RPMI7951 (cell line): ENCODE measurements at places on chromosomes 16 and 17.

- peak; percentile 55 for DNase-seq
Measured at GRCh38 chr17:73773702-73774101, 129.5 kb upstream of the SDK2 start.

DNA sequence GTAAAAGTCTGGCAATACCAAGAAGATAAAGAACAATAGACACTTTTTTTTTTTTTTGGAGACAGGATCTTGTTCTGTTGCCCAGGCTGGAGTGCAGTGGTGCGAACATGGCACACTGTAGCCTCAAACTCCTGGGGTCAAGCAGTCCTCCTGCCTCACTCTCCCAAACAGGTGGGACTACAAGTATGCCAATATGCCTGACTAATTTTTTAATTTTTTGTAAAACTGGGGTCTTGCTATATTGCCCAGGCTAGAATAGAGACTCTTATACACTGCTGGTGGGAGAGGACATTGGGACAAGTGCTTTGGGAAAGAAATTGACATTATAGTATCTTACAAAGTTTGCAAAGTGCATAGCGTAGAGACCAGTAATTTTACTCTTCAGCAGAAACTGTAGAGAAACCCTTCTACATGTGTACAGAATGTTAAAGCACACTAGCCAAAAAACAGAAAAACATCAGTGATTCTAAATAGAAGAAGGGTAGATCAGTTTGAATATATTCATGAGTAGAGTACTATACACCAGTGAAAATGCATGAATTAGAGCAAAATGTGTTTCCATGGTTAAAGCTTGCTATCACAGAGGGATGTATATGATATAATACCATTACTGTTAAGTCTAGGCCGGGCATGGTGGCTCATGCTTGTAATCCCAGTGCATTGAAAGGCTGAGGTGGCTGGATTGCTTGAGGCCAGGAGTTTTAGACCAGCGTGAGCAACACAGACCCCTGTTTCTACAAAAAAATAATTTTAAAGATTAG is 7.0 kb upstream of the EFNB3 start:
- no peak for DNase-seq

- no peak for DNase-seq
Measured at GRCh38 chr17:39186481-39187002, 10.9 kb downstream of the CACNB1 start.

GRCh38 chr17:30831257-30831656 is 509 bp upstream of the ATAD5 start:
- peak; percentile 15 for DNase-seq

DNA sequence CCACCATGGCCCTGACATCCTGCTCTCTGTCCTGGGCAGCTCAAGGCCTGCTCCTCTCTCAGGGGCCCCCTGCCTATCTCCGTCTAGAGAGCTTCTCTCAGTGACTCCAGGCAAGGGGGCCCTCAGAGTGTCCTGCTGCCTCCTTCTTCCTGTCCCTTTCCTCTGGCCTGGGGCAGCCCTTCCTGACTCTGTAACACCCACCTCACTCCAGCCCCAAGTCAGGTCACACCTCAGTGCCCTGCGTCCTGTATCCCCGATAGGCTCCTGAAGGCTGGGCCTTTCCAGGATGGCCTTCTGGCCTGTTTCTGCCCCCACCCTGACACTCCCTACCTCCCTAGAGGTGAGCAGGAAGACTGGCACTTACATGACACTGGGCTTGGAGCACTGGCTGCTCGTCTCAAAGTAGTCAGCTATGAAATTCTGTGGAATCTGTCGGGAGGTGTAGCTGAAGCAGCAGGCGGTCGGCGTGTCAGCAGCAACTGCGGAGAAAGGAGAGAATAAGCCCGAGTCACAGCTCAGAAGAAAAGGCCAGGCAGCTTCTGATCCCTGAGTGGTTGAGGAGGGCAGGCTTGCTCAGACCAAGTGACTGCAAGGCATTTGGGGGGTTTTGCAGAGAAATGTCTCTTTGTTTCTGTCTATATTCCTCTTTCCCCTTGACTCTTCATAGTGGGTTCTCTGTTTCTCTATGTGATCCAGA is 976 bp downstream of the CCL3L1 start:
- DNase-seq: no peak

DNA sequence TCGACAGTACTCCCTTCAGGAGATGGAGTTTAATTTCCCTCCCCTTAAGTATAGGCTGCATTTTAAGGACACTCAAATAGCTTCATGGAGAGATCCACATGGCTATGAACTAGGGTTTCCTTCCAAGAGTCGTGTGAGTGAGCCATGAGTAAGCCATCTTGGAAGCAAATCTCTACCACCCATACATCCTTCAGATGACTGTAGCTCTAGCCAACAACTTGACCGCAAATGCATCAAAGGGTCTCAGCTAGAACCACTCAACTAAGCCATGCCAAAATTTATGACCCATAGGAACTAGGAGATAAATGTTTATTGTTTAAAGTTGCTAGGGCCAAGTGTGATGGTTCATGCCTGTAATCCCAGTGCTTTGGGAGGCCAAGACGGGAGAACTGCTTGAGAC is 43.4 kb downstream of the METTL16 start:
- no peak for DNase-seq

DNA sequence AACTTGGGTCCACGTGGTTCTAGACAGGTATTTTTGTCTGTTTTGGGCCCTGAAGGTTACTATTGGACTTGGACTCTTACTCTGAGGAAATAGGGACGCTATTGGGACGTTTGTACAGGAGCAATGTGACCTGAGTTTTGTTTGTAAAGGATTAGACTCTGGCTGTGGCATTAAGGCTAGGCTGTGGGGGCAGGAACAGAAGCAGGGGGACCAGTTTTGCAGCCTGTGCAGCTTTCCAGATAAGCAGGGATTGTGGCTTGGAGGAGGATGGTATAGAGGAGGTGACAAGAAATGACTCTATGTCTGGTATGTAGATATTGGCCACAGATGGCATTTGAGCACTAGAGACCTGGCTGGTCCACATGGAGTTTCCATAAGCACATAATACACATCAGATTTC is 12.8 kb downstream of the NOD2 start:
- no peak for DNase-seq

DNA sequence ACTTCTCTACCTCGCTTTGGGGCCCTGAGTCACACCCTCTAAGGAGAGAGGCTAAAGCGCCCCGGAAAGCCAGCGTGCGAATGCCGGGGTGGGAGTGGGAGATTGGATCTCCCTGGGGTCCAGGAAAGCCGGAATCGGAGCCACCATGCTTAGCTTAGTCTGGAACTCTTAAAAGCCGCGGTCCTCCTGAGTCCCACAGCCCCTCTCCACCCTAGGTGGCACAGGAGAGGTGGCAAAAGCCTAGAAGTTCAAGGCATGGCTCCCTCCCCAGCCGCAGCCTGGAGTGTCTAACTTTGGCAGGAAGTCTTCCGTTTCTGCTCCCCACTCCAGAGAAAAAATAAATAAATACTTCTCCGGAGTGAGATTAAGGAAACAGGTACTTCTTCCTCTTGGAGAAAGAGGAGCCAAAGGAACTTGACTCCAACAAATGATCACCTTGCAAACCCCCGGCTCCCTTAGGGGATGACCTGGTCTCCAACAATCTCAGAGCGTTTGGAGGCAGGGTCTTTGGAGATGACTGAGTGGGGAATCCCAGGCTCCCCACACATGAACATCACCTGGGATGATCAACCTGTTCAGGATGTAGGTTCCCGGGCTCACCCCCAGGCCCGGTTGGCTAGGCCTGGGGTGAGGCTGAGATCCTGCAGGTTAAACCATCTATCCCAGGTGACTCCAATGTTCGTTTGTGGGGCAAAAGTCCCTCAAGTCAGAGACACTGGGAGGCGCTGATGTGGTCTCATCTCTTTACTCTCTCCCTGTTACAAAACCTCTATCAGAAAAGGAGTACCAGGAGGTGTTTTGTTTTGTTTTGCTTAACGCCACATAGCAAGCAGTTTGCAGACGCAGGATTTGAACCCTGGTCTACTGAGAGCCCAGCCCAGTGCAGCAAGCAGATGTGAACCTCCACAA is 2.9 kb downstream of the CIITA start:
- DNase-seq: no peak

DNA sequence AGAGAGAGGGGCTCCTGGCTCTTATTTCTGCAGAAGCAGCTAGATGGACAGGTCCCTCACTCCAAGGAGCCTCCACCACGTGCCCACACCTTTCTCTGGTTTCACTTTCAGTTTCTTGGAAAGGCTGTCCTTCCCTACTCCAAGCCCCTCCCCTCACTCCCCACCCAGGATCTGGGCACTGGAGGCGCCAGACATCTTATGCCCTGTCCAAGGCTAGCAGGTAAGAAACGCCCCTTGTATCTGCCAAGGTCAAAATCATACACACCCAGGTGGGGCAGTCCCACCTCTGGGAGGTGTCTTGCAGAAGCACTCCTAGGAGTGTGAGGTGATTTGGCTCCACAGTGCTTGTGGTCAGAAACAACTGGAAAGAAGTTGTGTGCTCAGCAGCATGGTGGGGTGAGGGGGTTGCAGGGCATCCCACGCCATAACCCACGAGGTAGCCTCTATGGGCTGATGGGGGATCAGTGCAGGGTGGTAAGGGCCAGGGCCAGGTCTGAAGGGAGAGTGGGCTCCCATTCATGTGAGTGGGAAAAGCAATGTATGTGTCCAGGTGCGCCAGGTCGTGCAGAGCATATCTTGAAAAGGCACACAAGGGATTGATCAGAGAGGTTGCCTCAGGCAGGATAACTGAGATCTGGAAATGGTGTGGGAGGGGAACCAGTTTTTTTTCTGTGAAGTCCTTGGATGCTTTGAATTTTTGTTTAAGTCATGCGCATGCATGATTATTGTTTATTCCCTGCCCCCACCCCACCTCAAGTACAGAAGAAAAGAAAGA is 31.8 kb upstream of the PRM1 start:
- DNase-seq: peak; percentile 66

GRCh38 chr16:12685806-12686205 is 117.9 kb downstream of the CPPED1 start:
- DNase-seq: no peak
